A549 treated with Hydrocortisone at 1 μM for 4 hours (cell line): ENCODE measurements at places on chromosomes 5 and 9. TPM values are rescaled to one million over a fixed set of nuclear protein-coding genes. Genes with fewer than 3 reads are reported as not detected.

Gene GALNT12
- 2.9 to 4.8 TPM (median 4.0 TPM) in 5 replicates for total RNA-seq

Gene MYOZ3
- 0.07 to 0.14 TPM in 2 of 5 replicates, not detected in the others for total RNA-seq

Gene WNT8A
- total RNA-seq, result not detected in 5 replicates

Gene PCDHGA9
- total RNA-seq, result 0.05 to 0.07 TPM (median 0.07 TPM) in 4 of 5 replicates, not detected in the other

Gene MEF2C
- total RNA-seq, result 0.02 to 0.03 TPM (median 0.03 TPM) in 3 of 5 replicates, not detected in the others

Gene GMCL2
- not detected in 5 replicates for total RNA-seq

Gene ADAMTSL2
- total RNA-seq, result not detected in 5 replicates

Gene SOWAHA
- 0.08 to 0.14 TPM (median 0.13 TPM) in 5 replicates for total RNA-seq
